Fibroblast of villous mesenchyme (primary cell): ENCODE measurements at places on chromosomes 16 and 17. TPM values are rescaled to one million over a fixed set of nuclear protein-coding genes. Genes with fewer than 3 reads are reported as not detected.

Gene IQCK
- 5.2 and 13.4 TPM in 2 replicates for total RNA-seq

Gene LRRC37B
- total RNA-seq, result 12.9 and 14.2 TPM in 2 replicates

- no peak for DNase-seq
These were observed 34.5 kb upstream of the GSE1 start for GRCh38 chr16:85578599-85578948.

DNA sequence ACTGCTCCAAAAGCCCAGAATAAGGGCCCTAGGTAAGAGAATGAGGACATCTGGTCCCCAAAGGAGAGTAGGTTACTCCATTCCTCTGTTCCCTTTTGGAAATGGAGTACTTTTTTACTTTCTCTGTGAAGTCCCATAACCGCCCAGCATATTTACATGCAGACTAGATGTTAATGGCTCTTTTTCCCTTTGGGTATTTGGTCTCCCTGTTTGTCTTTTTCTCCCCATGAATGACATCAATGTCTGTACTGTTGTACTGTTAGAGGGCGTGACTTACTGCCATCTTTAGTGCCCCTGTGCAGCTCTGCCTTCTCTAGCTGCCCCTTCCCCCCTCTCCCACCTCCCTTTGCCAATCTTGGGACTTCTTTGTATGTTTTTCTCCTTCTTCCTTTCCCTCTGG is 19.0 kb downstream of the GPR179 start:
- no peak for DNase-seq
